M059J (cell line): ENCODE measurements at places on chromosomes 1 and 21. TPM values are rescaled to one million over a fixed set of nuclear protein-coding genes. Genes with fewer than 3 reads are reported as not detected.

MROH7 gene
- total RNA-seq, result not detected in 2 replicates

ITLN2 gene
- not detected in 2 replicates for total RNA-seq

CDK18 gene
- total RNA-seq, result 0.12 and 1.2 TPM in 2 replicates

RGS2 gene
- 17.9 and 27.8 TPM in 2 replicates for total RNA-seq

RGS4 gene
- 80.4 and 84.8 TPM in 2 replicates for total RNA-seq

LCE3D gene
- not detected in 2 replicates for total RNA-seq

SMIM1 gene
- total RNA-seq, result not detected in 2 replicates

NEK2 gene
- total RNA-seq, result 35.6 and 58.6 TPM in 2 replicates

RPTN gene
- total RNA-seq, result not detected in 2 replicates

COP1 gene
- total RNA-seq, result 42.6 and 46.1 TPM in 2 replicates
